ENCODE measurements at places on chromosomes 6 and 20.

GRCh38 chr6:34358389-34358905 is 34.0 kb downstream of the NUDT3 start:
- DNase-seq: no peak

- no peak for DNase-seq
Observed at GRCh38 chr20:22620342-22620741, 36.0 kb upstream of the FOXA2 start.

- DNase-seq: no peak
Observed at GRCh38 chr6:112416866-112417265, 69.7 kb downstream of the RFPL4B start.

DNA sequence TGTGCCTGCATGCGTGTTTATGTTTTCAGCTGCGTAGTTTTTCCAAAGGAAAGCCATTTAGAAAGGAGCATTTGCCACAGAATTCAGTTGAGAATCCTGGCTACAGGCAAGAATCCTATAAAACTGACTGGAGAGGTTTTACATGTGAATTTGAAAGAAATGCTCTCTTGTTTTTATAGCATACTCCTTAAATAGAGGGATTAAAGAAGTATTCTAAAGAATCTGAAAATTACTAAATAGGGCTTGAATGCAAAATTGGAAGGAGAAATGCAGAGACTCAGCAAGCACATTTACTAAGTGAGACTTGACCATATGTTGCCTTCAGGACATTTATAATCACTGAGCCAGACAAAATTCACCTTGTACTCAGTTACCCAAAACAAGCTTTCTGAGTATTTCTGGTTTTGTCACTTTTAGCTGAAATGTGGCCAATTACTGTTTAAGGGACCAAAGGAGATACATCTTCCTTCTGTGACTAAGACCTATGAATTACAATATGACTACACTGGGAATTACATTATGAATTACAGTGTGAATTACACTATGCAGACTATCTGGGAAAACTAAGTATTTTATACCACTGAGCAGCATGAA is 107.4 kb upstream of the ASCC3 start:
- DNase-seq: no peak
